ENCODE measurements at places on chromosomes 12 and 14.

- DNase-seq = no peak
Observed at GRCh38 chr12:2101359-2101758, 48.6 kb downstream of the CACNA1C start.

DNA sequence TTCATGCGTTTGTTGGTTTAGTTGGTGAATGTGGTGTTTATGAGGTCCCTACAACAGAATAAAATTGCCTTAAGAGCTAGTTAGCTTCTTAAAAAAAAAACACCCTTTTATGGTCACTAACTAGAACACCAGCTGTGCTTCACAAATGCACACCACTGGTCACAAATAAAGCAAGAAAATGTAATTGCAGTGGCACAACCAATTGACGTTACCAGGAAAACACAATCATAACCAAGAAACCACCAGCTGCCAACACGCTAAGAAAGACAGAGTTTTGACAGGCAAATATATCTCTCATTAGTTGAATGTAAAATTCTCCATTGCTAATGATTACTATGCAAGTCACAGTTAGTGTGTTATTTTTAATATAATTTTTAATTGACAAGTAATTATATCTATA, 389.9 kb downstream of the ADAMTS20 start:
- no peak for DNase-seq

GRCh38 chr12:68532204-68532886, 78.4 kb upstream of the RAP1B start:
- DNase-seq = no peak

DNA sequence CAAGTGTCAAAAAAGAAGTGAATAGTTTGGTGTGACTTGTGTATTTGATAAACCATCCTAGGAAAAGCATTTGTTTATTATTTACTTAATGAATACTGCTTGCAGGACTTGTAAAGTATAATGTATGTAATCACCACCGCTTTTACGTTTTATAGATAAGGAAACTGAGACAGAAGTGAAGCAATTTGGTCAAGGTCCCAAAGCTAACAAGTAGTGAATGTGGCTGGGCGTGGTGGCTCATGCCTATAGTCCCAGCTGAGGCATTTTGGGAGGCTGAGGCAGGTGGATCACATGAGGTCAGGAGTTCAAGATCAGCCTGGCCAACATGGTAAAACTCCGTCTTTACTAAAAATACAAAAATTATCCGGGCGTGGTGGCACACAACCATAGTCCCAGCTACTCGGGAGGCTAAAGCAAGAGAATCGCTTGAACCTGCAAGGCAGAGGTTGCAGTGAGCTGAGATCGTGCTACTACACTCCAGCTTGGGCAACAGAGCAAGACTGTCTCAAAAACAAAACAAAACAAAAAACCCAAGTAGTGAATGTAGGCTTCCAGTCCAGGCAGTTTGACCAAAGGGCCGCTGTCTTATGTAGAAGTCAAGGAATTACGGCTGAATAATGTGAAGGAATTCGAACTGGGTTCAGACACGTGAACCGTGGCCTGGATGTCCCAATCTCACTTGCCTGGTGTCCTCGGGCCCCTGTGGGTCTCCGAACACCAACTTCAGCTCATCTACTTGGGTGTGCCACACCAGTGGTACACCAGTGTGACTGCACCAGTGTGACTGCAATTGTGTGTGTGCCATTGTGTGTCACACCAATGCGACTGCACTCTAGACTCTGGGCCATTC, 88.3 kb upstream of the MED13L start:
- peak; percentile 44 for DNase-seq

- DNase-seq = no peak
Observed at GRCh38 chr12:89703768-89704167, 4.9 kb downstream of the ATP2B1 start.

- DNase-seq = peak; percentile 48
Observed at GRCh38 chr14:68282479-68283377, 463.1 kb downstream of the RAD51B start.

DNA sequence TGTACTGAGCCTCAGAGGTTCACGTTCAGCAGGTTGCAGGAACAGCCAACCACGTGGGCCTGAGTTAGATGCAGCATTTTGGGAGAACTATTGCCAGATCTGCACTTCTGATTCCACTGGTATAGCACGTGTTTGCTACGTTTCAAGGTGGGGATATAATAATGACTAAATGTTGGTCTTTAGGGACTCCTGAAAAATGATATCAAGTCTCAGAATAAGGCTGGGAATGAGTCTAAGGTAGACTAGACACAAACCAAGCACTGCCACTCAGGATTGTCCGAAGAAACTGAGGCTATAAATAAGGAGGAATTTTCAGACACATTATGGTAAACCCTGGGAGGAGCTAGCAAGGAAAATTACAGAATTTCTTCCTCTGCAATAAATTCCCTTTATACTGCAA, 98.1 kb downstream of the ESR2 start:
- DNase-seq = no peak

DNA sequence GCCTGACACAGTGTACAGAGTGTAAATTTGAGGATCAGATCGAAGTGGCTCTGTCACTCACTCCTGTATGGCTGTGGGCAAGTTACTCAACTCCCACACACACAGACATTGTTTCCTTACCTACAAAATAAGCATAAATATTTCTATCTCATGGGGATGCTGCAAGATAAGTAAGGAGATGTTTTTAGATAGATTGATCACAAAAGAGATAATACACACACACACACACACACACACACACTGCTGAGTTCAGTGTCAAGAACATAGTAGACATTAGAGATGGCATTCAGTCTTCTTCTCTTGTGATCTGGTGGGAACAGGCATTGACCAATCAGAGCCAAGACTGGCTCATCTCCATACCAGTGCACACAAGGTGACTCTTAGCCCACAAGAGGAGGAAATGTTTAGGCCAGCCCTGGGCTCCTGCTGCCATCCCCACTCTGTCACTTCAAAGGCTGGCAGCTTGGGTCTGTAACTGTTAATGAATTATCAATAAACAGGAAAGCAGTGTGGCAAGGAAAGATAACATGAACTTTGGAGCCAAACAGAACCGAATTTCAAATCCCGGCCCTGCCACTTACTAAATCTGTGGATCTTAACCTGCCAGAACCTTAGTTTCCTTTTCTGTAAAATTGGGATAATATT, 3.4 kb upstream of the RNASE8 start:
- DNase-seq = peak; percentile 55

Data from large intestine (tissue), 12 donors.